ENCODE measurements at places on chromosomes 5 and 9. TPM values are rescaled to one million over a fixed set of nuclear protein-coding genes. Genes with fewer than 3 reads are reported as not detected.
A peak's percentile ranks its signal among the peaks of the same experiment; 100 is the strongest.

DNA sequence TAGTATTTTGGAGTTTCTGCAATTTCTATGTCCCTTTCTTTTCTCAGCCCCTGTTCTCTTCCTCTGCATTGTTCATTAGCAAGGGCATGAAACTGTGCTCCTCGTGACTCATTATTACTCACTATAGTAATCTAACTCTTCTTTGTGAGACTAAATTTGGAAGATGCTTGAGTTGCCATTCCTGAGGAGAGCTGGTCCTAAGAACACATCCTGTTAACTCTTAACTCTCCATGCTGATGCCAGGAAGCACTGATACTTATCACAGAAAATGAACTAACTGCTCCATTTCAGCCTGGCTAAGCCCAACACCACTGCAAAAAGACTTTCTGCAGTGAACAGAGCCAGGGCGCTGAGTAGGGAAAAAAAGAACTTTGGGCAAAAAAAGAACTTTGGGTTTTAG is 10.6 kb upstream of the CSNK1A1 start:
- peak; percentile 96 for DNase-seq

GRCh38 chr9:121686930-121687541 is 35.6 kb downstream of the DAB2IP start:
- no peak for DNase-seq

DNA sequence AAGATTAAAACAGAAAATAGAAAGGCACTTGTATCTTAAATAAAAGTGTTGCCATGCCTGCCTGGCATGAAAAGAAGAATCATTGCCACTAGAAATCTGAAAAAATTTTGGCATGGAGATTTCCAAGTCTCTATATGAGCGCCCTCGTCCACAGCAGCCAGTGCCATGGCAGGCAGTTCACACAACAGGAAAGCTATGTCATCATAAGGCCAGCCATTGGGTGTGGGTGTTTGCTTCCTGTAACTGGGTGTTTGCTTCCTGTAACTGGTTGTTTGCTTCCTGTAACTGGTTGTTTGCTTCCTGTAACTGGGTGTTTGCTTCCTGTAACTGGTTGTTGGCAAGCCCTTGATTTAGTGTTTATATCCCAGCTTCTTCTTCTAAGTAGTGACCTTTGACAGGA is 446.7 kb downstream of the IRX1 start:
- no peak for DNase-seq

- DNase-seq = peak; percentile 42
These were observed 24.4 kb upstream of the RASA1 start for GRCh38 chr5:87243161-87243844.

GRCh38 chr5:129905473-129906176 is 1.4 kb downstream of the CHSY3 start:
- no peak for DNase-seq

GRCh38 chr9:102779356-102779755 is 215.8 kb upstream of the CYLC2 start:
- DNase-seq = no peak

GRCh38 chr5:138102454-138103318 is 18.9 kb downstream of the WNT8A start:
- DNase-seq = no peak

DNA sequence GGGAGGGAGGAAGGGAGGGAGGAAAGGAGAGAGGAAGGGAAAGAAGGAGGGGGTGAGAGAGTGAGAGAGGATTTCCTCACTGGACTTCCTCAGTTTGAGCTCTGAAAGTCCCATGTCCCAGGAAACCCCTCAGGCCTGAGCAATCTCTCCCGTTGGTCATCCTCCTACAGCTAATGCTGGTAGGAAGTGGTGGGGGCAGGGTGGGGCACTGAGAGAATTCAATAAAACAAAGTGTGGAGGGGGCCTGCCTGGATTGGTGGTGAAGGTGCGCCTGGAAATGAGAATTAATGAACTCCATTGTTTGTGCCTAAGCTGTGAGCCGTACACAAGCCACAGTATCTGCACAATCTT is 195.0 kb downstream of the RGS3 start:
- DNase-seq = no peak

GRCh38 chr5:43005031-43005430 is 35.1 kb downstream of the ANXA2R start:
- DNase-seq = no peak

DNA sequence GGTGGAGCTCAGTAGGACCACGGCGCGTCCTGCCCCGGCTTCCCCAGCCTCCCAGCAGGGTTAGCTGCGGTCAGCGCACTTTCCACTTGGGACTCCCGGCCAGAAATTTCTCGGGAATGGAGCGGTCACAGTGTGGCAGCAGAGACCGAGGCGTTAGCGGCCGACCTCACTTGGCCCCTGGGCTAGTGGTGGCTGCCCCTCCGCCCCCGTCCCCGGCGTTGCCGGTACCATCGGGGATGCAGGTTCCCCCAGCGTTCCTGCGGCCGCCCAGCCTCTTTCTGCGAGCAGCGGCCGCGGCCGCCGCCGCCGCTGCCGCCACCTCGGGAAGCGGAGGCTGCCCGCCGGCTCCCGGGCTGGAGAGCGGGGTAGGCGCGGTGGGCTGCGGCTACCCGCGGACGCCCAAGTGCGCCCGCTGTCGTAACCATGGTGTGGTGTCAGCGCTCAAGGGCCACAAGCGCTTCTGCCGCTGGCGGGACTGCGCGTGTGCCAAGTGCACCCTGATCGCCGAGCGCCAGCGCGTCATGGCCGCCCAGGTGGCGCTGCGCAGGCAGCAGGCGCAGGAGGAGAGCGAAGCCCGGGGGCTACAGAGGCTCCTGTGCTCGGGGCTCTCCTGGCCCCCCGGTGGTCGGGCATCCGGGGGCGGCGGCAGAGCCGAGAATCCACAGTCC is 460 bp downstream of the DMRTA1 start:
- no peak for DNase-seq

DNA sequence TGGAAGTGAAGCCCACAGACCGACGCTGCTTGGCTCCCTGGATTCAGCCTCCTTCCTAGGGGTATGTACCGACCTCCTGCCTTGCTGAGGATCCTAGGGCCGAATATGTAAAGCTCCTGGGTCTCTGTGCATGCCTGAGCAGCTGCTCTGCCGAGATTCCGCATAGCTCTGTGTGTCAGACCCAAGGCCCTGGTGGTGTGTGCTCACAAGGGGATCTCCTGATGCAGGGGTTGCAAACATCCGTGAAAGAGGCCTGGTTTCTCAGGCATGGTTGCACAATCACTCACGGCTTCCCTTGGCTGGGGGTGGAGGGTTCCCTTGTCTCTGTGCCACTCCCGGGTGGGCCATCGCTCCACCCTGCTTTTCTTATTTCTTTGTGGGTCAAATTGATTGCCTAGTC is 19.9 kb upstream of the SVEP1 start:
- no peak for DNase-seq

DNA sequence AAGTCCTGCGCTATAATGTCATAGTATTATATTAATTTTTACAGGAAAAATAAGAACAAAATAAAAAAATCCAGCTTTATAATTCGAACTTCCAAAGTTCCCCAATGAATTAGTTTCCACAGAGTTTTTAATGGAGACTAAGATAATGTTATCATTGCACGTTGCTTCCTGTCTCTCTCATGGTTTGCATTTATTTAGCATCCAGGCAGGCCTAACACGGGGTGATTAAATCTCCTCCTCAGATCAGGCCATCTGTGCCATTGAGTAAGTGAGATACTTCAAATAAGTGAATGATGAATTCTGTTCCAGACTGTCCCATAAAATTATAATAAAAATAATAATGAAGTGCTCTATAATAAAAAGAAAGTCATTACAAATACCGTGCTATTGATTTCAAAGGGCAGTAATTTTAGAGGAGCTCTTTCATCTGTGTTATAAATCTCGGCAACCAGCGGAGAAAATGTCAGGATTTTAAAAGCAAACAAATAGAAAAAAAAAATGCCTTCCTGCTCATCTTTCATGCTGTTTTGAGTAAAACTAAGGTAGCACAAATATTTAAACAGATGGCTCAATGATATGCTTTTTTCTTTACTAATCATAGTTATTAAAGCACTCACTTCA is 570.6 kb upstream of the ZNF608 start:
- no peak for DNase-seq

DNA sequence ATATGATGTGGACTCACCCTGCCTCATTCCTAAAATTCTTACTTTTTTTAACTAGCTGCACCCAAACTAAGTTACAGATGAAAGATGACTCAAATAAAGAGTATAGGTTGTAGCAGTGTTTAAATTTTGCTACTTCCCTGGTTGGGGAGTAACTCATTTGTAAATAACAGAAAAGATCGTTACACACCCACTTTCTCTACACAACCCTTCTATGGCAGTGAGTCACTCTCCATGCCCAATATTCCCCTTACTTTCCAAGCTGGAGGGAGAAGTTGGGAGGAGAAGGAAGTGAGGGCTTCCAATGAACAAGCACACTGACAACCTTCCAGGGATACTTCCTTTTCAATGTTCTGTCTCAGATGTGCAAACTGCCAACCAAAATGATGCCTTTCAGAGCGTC is 1.9 kb downstream of the RASEF start:
- DNase-seq = no peak

DNA sequence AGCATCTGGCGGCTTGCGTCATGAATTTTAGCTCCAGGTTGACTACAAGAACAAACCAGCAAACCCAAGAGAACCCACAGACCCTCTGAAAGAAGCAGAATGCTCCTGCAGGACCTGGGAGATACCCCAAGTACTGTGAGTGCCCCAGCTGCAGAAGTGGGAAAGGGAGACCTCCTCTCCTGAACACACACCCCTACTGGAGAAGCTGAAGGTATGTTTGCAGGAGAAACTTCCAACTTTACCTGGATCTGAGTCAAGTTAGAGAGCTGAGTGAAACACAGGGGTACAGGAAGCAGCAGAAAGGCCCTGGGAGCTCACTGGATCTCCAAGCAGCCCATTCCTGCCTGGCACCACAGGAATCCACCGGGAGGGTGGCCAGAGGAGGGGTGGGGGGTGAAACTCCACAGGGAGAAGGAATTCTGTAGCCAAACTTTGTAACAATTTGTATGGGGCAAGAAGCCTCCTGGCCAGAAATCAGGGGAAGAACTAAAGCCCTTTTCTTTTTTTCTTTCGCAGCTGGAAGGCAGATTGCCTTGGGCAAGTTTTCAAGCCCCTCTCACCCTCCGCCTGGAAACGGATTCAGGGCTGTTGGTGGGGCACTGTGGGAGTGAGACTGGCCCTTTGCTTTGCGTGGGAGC is 576.2 kb downstream of the BNC2 start:
- DNase-seq = no peak

DNA sequence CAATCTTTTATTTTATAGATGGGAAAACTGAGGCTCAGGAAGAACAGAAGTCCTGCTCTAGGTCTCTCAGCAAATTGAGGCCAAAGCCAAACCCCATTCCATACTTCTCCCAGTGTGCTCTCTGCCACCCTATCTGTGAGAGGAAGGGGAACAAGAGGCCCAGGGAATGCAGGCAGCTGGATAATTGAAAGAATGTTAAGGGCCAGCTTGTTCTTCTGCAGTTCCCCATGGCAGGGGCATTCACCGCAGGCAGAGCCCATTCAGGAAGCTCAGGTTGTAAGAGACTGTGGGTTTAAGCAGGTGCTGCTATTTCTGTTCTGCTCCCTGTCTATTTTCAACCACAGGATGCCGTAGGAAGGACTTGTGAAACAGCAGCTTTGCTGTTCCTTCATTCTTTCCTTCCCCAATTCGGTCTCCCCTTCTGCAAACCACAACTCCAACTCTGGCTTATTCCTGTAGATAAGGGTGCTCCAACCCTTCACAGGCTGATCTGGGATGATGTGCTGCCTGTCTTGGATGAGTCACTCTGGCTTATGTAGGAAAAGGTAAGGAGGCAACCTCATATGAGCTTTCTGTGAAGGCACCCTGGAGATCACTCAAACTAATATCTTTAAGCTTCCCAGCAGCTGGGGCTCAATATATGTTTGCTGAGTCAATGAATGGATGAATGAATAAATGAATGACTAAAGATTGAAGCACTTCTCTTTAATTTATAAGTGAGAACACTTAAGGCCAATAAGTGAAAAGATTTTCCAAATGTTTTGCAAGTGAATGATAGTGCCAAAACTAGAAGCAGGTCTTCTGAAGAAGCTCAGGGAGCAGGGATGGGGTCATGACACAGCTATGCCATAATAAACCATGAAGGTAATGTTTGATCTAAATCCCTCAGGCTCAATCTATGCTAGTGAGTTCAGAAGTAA is 377.6 kb downstream of the BRINP1 start:
- no peak for DNase-seq

GRCh38 chr9:133468777-133469421 is 9.1 kb downstream of the CACFD1 start:
- DNase-seq = no peak

DNA sequence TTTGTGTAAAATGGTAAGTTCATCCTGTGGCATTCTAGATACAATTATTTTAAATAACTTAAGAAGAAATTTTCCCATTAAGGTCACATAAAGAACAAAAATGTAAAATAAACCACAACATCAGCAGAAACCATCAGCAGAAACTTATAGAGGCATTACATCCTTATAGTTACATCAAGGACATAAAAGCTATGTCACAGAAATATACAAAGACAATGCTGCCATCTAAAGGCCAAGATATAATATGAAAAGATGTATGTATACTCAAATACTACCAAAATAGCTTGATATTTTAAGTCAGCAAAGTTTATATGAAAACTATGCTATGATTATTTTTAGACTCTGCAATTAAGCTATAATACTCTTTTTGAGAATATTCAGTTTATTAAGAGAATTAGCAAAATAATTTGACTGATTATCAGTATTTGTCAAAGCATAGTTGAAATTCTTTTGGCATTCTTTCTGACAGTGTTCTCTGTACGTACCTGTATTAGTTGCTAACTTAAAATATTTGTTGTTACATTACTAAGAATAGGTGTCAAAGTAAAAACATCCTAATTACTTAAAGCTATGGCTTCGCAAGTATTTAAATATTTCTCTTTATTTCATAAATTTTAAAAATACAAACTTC is 36.2 kb downstream of the FBXL17 start:
- DNase-seq = no peak

DNA sequence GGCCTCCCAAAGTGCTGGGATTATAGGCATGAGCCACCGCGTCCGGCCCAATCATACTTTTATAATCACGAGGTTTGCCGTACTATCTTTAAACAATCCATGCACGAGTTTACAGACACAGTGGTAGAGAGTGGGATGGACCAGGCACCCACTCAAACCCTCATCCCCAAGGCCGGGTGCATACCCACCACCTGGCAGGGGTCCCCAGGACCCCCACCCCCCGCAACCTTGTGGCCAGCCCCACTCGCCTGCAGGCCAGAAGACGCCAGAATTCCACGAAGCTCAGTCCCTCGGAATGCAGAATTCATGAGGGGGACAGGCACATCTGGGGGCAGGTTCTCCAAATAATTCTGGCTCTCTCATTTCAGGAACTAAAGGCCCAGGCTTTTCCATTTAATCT is 17.1 kb downstream of the NACC2 start:
- no peak for DNase-seq

- DNase-seq = no peak
These were observed 664.9 kb upstream of the WWC1 start for GRCh38 chr5:167626341-167627123.

The CDH9 gene
- not detected for total RNA-seq

The SHOC1 gene
- not detected for total RNA-seq

The IL3 gene
- total RNA-seq = not detected

The ENG gene
- total RNA-seq = 3.4 TPM

The GPX3 gene
- total RNA-seq = 5.5 TPM

The CARD6 gene
- 3.3 TPM for total RNA-seq

The HAPLN1 gene
- not detected for total RNA-seq

The MACIR gene
- total RNA-seq = 8.4 TPM

The PCDHGB4 gene
- total RNA-seq = 6.4 TPM

All from kidney epithelial cell (primary cell).